Sigmoid colon (tissue), 7 donors: ENCODE measurements at places on chromosomes 7 and 10. TPM values are rescaled to one million over a fixed set of nuclear protein-coding genes. Genes with fewer than 3 reads are reported as not detected.

Gene SLIT1
- total RNA-seq: 0.33 TPM

Gene ITIH2
- not detected for total RNA-seq

Gene HOXA7
- total RNA-seq: 4.7 TPM

Gene BTBD16
- total RNA-seq: not detected

Gene CDK14
- 11.1 TPM for total RNA-seq

Gene PI4K2A
- total RNA-seq: 19.3 TPM

Gene ATP6V0A4
- not detected for total RNA-seq

Gene DOCK4
- 21.8 TPM for total RNA-seq

DNA sequence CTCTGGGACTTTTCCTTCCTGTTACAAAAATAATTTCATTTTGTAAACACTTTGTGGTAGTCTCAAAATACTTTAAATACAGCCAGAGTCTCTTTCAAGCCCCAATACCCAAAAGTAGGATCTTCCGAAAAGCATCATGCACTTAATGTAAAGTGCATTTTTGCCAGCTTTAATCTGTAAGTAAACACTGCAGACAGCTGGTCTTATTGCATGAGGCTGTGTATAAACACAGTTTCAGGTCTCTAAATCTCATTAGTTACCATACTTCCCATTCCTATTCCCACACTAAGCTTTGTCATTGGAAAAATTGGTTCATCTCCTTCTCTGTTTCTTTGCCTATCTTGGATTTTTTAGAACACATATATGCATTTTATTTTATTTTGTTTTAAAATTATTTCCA is 87.6 kb upstream of the GNAI1 start:
- DNase-seq: no peak

- DNase-seq: no peak
These were observed 163.2 kb downstream of the JAZF1 start for GRCh38 chr7:28017372-28017771.

GRCh38 chr10:21726601-21727225 is 192.7 kb downstream of the MLLT10 start:
- no peak for DNase-seq

DNA sequence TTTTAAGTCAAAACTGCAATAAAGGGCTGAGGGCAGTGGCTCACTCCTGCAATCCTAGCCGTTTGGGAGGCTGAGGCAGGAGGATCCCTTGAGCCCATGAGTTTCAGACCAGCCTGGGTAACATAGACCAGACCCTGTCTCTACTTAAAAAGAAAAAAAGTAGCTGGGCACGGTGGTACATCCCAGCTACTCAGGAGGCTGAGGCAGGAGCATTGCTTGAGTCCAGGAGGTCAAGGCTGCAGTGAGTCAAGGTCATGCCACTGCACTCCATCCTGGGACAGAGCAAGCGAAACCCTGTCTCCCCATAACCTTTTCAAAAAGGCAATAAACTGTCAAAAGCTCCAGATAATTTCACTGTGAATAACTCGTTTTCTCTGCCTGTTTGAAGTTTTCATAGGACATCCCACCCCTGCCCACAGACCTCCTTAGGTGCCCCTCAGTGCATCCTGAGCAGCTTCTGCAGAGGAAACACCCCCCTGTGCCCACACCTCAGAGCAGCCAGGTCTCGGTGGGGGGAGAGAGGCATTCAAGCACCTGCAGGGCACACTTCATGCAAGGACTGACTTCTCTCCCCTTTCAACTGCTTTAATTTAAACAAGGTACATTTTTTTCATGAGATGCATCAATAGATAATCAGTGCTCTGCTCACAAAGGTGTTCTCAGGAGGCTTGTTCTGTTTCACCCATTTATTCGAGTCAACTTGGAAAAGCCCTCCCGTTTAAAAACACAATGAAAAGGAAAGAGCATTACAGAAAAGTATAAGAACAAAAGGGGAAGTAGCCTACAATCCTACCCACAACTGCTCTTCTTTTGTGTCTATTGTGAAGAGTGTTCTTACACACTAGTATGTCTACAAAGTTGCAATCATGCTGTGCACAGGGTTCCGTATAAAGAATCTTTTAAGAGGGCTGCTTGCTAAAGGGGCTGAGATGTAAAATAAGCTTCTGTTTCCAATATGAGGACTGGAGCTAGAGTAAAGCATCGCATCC is 104.9 kb downstream of the KMT2E start:
- DNase-seq: no peak

- DNase-seq: no peak
These were observed 80.4 kb downstream of the AUTS2 start for GRCh38 chr7:69678494-69679187.

DNA sequence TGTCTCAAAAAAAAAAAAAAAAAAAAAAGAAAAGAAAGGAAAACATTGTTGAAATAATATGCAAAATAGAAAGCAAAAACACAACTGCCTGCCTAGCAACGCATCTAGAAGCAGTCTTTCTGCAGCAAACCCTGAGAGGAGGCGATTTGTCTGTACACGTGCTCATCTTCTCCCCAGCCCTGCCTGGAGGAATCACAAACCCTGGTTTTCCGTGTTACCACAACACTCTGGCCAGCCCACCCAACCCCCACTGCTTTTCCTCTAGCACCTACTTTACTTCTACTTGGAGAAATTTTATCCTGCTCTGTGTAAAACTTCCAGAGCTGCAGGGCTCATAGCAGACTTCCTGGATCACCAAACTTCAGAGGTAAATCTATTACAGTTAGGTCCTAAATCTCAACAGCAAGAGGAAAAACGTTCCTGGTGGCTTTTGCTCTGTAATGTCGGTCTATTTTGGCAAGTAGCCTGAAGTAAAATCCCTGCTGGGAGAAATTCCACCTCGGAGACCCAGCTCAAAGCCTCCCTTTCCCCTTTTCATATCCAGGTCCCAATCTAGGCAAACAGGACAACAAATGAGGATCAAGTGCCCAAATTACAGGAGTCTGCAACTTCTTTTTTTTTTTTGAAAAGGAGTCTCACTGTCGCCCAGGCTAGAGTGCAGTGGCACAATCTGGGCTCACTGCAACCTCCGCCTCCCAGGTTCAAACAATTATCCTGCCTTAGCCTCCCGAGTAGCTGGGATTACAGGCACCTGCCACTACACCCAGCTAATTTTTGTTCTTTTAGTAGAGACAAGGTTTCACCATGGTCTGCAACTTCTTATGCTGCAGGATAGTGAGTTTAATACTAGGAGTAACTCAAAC is 91.6 kb downstream of the DNMBP start:
- DNase-seq: peak; percentile 73

DNA sequence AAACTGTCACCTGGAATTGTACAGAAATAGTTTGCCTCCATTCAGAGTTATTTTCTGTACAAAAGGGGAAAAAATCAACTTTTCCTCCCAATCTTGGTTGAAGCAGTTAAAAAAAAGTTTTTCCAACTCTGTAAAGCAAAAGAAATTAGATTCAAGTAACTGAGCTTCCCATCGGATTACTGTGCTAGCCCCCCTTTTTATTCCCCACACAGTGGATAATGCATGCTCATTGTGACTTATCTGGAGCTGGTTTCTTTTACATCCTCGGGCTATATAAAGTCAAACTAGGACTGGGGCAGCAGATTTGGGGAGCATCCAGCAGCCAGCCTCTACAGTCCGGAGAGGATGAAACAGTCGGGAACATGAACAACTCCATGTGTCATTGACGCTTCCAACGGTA is at the start of gene TECTB:
TECTB (plus strand) TSS at position 301 of the 400 bp plus-strand sequence. CDS start 335 bp downstream, outside the sequence.
- DNase-seq: no peak

DNA sequence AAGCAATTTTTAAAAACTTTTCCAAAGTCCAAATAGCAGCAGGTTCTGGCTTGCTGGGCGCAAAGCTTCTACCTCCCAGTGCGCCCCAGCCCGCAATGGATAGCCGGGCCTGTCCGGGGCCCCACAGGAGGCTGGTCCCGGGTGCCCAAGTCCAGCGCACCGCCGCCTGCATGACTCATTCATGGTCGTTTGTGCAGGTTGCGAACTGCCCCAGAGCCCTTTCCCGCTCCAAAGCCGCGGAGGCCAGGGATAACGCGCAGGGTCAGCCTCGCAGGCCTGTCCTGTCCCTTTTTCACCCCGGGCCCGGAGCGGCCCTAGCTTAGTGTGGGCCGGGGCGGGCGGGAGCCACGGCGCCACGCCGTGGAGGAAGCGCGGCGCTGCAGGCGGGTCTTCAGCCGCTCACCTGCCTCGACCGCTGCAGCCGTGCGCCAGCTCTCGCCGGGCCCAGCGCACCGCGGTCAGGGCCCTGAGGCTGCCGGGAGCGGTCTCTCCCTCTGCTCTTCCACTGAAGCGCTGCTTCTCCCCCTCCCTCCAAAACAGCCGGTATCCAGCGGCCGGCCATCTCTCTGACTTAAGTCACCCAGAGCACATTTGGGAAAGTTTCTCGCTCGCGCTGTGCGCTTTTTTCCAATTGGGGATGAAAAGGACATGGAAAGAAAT is 1.7 kb upstream of the EGR2 start:
- peak; percentile 81 for DNase-seq

- no peak for DNase-seq
These were observed 2.7 kb downstream of the IGFBP1 start for GRCh38 chr7:45890902-45891461.

- DNase-seq: no peak
These were observed 3.6 kb downstream of the FOXI2 start for GRCh38 chr10:127740596-127740995.

DNA sequence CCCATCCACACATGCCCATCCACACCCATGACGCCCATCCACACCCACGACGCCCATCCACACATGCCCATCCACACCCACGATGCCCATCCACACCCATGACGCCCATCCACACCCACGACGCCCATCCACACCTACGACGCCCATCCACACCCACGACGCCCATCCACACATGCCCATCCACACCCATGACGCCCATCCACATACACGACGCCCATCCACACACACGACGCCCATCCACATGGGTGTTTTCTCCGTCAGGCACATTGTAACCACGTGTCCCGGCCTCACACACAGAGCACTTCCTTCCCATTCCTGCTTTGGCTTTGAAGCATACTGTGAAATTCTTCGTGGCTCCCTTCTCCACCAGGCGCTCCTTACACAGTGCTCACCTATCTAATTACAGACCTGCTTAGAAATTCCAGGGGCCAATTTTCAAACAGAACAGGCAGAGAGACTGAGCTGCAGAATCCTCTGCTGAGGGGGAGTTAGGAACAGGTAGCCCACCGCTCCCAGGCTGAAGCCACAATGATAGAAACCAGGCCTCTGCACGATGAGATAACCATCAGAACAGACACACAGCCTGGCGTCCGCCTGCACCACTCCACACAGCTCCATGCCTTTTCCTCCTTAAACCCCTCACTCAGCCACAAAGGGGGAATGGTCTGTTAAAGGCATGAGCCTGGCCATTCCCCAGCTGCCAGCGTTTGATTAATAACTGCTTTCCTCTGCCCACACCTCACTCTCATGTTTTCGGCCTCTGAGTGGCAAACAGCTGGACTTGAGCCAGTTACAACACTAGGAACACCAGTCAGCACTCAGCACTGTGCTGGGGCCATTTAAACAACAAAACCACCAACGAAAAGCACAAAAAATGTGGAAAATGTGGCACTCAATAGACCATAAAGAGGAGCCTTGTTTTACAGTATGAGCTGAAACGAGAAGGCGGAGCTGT is 501.6 kb downstream of the PTPRN2 start:
- DNase-seq: peak; percentile 20

DNA sequence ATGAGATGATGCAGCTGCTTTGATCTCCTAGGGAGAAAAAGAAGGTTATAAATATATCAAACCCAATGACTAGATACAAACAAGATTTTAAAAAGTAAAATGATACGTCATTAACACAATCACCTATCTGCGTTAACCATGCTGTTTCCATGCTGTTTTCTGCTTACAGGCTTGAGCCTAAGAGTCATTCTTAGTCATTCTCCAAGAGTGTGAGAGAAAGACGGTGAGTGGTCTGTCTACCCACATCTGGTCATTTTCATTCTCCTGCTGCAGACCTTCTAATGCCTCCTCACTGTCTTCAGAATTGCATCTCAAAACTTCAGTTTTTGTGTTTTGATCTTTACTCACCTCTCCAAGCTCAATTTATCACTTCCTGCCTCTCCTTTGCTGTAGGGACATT is 98.0 kb upstream of the ELMO1 start:
- DNase-seq: no peak

- DNase-seq: no peak
These were observed 369 bp upstream of the SCIN start for GRCh38 chr7:12570168-12570533.

DNA sequence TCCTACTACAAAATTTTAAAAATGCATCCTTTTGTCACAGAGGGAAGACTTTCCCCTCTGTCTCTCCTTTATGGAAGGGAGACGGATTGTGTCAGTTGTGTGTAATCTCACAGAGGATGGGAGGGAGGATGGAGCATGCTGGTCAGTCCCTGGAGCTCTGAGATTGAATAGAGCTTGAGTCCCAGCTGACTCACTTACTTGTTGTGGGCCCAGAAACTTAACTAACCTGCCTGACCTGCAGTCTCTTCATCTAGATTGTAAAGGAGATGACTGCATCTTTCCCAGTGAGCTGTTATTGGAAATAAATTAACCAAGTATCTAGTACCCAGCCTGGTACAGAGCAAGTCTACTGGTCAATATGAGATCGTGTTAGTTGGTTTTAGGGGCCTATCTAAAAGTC is 77.9 kb upstream of the ADO start:
- no peak for DNase-seq

DNA sequence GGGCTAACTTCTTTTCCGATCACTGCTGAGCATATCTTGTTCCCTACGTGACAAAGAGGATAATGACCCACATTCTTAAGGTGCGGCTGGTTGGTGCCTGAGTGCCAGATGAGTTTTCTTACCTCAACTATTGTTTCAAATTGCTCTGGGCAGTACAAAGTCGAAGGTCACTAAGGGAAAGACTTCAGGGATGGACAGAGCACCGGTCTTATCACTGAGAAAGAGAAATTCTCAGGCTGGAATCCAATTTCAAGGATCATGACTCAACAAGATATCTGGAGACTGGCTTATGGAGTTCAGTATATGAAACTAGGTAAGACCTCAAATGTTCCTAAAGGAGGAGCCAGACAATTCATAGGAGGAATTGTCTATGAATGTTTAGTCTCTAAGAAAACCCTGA is 780.3 kb downstream of the SUGCT start:
- no peak for DNase-seq

DNA sequence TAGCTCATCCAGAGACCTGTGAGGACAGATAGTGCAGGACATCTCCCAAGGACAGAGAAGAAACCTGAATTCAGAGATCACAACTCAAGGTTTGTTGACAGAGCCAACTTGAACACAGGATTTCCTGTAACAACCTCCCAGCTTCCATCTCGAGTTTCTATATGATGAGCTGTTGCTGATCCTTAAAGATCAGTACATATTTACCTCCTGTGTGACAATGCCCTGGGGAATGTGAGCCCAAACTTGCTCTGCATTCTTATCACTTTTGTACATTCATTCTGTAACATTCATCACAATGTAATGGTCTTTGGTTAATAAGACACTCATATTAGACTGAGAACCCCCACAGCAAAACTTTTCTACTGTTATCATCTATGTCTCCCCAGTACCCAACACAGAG is 468.6 kb downstream of the XPNPEP1 start:
- no peak for DNase-seq

GRCh38 chr10:112985690-112986543 is 35.9 kb downstream of the TCF7L2 start:
- DNase-seq: no peak

DNA sequence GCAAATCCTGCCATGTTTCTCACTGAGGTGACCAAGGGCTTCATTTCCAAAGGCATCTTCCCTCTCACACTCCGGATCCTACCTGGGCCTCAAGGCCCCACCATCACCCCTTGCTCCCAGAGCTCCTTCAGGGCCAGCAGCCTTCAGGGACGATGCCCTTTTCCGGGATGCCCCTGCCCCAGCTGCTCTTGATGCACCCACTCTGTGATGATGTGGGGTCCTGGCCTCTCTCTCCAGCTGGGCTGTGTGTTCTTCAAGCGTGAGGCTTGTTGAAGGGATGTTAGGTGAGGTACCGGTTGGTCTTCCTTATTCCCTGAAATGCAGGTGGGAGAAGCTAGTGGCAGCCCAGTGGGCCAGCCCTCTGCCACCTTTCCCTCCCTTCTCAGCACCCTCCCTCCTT is 18.4 kb upstream of the SLC18A2 start:
- DNase-seq: peak; percentile 40
